ENCODE measurements at places on chromosomes 6 and 20.

GRCh38 chr6:28643017-28643740 is 117.5 kb downstream of the GPX5 start:
- peak; percentile 2 for DNase-seq

GRCh38 chr6:163974322-163974721 is 559.8 kb downstream of the QKI start:
- no peak for DNase-seq

GRCh38 chr6:169577974-169578373 is 123.9 kb downstream of the WDR27 start:
- no peak for DNase-seq

- DNase-seq: peak; percentile 10
Measured at GRCh38 chr6:125906158-125906998, 50.2 kb upstream of the HINT3 start.

GRCh38 chr6:158219228-158219627 is 51.1 kb downstream of the GTF2H5 start:
- no peak for DNase-seq

DNA sequence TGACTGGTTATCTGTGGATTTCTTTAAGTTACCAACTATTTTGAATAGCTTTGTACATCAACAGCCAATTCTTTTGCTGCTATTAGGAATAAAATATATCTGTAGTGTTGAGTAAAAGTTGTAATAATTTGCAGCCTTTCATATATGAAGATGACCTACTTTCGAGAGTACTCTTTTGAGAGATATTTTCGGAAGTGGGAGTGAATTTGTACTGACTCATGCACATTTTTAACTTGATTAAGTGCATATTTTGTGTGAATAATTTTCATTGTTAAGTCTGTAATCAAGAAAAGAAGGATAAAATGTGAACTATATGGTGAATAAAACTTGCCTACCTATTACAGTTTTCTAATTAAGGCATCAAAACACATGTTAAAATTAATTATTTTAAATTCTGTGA is 51.9 kb downstream of the L3MBTL3 start:
- DNase-seq: no peak

GRCh38 chr20:63472862-63473390 is 471 bp upstream of the KCNQ2 start:
- no peak for DNase-seq

DNA sequence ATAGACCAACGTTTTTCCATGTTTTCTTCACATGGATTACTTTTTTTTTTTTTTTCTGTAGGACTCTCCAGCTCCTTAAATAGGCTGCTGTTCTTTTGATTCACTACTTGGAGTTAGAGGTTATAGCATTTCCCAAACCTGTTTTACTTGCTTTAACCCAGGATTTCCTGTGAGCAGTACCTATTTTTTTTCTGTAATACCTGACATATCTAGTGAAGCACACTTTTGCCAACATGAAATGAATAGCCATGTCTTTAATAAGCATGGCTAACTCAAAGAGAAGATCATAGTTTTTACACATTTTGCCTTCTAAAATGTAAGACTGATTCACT is 137.0 kb downstream of the FOXA2 start:
- no peak for DNase-seq

DNA sequence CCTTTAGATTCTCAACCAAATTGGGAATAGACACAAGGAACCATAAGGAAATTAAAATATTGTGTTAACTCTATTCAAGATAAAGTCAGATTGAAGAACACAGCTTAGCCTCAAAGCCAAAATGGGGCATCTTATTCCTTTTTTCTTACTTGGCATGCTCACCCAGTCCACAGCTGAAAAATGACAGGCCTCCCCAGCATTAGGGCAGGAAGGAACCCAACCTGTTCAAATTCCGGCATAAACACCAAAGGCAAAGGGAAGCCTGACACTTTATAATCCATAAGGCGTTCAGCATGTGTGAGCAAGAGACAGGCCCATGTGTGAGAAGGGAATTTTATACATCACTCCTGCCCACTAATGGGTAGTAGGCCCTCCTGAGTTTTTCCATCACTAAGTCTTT is 2.9 kb downstream of the BEND6 start:
- DNase-seq: no peak

DNA sequence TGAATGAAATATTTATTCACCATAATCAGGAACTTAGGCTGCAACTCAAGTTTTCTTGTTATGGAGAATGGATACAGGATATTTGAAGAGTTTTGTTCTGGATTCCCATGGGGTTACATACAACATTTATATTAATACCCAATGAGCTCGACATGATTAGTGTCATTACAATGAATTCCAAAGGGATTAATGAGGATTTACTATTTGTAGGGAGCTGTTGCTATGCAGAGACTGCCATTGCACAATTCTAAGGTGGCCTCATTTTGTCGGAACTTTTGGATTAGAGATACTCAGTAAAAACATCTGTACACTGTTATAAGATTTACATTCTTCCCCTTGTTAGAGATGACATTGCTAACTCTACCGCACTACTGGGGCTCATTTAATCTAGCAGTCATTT is 586.8 kb upstream of the MAP3K7 start:
- DNase-seq: no peak

GRCh38 chr6:44537306-44538049 is 150.0 kb downstream of the CDC5L start:
- no peak for DNase-seq

GRCh38 chr6:113082745-113083144 is 735.6 kb downstream of the RFPL4B start:
- no peak for DNase-seq

- DNase-seq: no peak
Measured at GRCh38 chr6:143299253-143300166, 151.0 kb downstream of the ADAT2 start.

DNA sequence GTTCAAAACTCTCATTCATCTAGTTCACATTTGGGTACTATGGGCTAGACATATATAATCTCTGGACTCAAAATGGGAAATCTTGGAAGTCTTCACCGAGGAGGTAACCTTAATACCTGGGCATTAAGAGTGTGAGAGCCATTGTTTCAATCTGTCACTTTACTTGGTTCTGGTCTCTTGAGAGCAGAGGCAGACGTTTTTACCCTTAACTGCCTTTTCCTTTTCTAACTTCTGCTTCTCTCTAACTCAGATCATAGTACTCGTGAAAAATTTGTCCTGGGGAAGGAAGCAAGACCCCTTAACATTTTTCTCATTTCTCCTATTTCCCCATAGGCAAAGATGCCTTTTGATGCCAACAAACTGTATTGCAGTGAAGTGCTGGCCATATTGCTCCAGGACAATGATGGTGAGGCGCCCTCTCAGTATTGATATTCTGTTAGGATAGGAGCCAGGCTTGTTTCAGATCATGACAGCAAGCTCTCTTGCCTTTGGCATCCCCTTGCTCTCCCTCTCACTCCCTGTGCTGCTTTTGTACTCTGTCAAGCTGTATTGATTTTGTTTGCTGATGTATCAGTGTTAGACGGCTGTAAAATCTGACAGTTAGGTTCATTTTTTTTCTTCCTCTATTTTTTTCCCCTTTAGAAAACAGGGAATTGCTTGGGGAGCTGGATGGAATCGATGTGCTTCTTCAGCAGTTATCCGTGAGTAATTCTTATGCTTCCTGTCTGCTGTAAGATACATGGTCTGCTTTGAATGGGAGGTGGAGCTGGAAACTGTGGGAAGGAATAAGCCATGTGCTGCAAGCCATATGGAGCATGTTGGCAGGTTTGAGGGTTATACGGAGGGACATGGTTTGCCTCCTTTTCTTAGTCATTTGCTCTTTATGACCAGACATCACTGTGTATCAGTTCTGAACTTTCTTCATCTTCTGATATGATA is 83.5 kb downstream of the CTNNBL1 start:
- DNase-seq: no peak

DNA sequence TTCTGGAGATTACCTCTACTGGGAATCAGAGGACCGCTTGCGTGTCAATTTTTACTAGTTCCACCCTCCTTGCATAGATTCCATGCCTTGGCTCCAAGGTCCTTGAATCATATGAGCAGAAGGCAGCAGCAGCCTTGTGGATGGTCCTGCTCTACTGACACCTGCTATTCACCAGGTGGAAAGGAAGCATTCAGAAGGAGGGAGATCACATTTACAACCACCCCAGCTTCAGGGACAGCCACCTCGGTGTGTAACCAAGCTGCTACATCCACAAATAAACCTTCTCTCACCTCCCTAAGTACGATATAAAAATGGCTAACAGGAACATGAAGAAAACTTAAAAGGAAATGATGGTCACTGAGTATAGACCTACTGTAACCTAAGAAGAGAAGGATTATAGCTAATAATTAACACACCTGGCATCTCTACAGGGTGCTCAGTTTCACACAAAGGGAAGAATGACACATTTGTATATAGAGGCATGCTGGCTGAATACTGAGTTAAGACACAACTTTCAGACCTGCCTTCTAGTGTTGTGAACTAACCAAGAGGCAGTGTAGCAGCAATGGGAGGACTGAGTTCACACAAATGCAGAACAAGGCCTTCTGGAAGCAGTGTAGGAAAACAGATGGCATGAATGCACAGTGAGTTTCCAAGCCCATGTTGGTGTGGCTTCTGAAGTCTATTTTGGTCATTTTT is 46.3 kb upstream of the SRPK1 start:
- no peak for DNase-seq

- no peak for DNase-seq
Measured at GRCh38 chr20:61285691-61286090, 33.6 kb downstream of the CDH4 start.

DNA sequence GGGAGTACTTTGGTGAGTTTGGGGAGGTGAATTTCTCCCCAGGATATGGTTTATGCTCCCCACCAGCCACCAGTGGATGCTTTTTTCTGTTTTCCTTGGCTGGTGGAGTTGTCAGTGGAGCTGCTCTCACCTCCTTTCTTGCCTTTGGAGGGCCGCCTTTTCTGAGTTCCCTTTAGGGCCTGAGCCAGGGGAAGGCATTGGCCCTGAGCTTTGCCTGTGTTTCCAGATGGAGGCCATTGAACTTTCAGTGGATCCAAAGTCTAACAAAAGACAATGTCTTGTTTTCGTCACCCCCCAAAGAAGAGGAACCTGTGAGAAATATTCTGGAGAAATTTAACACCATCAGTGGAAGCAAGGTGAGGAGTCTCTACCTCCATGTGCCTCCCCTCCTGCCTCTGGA is 4.4 kb upstream of the TMEM14A start:
- no peak for DNase-seq

GRCh38 chr20:63917811-63918210 is 22.9 kb downstream of the DNAJC5 start:
- no peak for DNase-seq

DNA sequence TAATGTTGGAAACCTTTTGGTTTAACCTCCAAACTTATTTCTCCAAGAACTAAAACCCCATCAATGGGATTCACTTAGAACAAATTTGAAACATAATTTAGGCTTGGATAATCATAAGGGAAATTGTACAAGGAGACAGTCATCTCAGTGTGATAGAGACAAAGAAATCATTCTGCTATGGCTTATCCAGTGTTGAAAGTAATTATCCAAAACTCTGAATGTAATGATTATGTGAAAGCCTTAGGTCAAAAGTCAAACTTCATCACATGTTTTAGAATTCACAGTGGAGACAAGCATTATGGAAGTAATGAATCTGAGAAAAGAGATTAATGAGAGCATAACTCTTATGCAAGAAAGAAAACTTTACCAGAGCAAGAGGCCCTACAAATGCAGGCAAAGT is 20.0 kb downstream of the MC3R start:
- DNase-seq: no peak

- no peak for DNase-seq
Measured at GRCh38 chr6:10531942-10532341, 10.8 kb downstream of the GCNT2 start.

DNA sequence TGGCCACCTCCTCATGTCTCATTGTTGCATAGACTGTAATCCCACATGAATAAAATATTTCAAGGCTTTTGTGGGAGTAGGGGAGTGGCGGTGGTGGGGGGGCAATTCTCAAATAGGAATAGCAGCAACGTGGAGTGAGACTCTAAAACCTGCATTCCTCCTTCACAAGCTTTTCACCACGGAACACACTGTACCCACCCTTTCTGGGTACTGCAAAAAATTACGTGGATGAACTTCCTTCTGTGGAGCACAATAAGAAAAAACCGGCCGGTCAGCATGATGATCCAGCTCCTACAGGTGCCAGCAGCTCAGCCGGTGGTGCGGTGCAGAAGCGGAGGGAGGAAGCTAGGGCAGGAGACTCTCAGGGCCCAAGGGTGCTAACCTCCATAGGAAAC is 930 bp upstream of the RRAGD start:
- no peak for DNase-seq

DNA sequence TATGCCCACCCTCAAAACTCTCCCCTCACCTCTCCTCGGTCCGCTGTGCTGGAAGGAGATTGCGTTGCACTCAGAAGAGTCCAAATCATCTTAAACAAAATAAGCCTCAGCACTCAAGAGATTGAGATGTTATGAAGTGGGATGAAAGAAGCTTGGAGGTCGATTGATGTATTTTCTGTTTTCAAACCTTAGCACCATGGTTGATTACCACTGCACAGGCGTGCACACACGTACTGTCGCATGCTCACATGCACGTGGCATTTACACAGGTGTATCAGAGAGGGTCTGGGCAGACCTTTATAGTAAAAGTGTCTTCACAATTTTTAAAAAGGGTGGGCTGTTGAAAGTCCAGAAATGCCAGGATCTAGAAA is 612 bp upstream of the AGPAT4 start:
- DNase-seq: no peak

- DNase-seq: no peak
Measured at GRCh38 chr20:5834436-5835005, 84.3 kb downstream of the SHLD1 start.

DNA sequence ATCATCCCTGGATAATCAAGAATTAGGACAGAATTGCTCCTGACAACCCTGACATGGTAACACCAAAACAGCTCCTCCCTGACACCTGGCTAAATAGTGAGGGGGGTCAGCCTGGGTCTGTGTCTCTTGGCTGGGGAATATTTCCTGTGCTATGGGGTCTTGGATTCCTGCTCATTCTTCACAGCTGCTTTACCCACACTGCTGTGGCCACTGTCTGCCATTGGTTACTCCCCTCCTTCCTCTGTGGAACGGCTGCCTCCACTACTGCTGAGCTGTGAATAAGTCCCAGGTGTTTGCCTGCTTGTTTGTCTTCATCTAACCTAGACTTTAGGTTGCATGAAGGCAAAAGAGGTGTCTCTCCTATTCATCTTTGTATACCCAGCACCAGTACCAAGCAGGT is 33.9 kb upstream of the TXLNB start:
- DNase-seq: no peak
